Thyroid gland (tissue), 4 donors: ENCODE measurements at places on chromosomes 6 and 20. TPM values are rescaled to one million over a fixed set of nuclear protein-coding genes. Genes with fewer than 3 reads are reported as not detected.

ALDH5A1 gene
- 20.4 TPM for total RNA-seq

GRCh38 chr6:90107771-90108282, 188.8 kb downstream of the BACH2 start:
- DNase-seq = no peak
- no peaks in the 10 kb centered on the region for H3K4me1 ChIP-seq
- no peak overlapping the region for H3K4me3 ChIP-seq
- no peaks in the 10 kb centered on the region for H3K36me3 ChIP-seq

- no peaks in the 10 kb centered on the region for H3K27me3 ChIP-seq
- H3K4me3 ChIP-seq = no peak overlapping the region
- no peak overlapping the region for H3K27ac ChIP-seq
- H3K36me3 ChIP-seq = no peaks in the 10 kb centered on the region
These were observed 114.4 kb downstream of the NRSN1 start for GRCh38 chr6:24240380-24240928.

HAO1 gene
- not detected for total RNA-seq

- peak overlapping the region; percentile 2 for H3K27ac ChIP-seq
- peak; percentile 68 for DNase-seq
- no peaks in the 10 kb centered on the region for H3K36me3 ChIP-seq
- H3K27me3 ChIP-seq = no peaks in the 10 kb centered on the region
These were observed 66.0 kb downstream of the ZBTB2 start for GRCh38 chr6:151325075-151326050.

- no peak for DNase-seq
- H3K27me3 ChIP-seq = no peaks in the 10 kb centered on the region
- no peaks in the 10 kb centered on the region for H3K36me3 ChIP-seq
- H3K4me1 ChIP-seq = no peaks in the 10 kb centered on the region
These were observed 211.5 kb downstream of the GRM1 start for GRCh38 chr6:146240322-146240721.

REM1 gene
- total RNA-seq = 1.0 TPM

GRCh38 chr6:19041906-19042305, 654.8 kb downstream of the RNF144B start:
- no peaks in the 10 kb centered on the region for H3K27me3 ChIP-seq
- DNase-seq = no peak
- no peaks in the 10 kb centered on the region for H3K36me3 ChIP-seq
- no peak overlapping the region for H3K27ac ChIP-seq
- H3K4me1 ChIP-seq = no peaks in the 10 kb centered on the region
- no peak overlapping the region for H3K4me3 ChIP-seq

DNA sequence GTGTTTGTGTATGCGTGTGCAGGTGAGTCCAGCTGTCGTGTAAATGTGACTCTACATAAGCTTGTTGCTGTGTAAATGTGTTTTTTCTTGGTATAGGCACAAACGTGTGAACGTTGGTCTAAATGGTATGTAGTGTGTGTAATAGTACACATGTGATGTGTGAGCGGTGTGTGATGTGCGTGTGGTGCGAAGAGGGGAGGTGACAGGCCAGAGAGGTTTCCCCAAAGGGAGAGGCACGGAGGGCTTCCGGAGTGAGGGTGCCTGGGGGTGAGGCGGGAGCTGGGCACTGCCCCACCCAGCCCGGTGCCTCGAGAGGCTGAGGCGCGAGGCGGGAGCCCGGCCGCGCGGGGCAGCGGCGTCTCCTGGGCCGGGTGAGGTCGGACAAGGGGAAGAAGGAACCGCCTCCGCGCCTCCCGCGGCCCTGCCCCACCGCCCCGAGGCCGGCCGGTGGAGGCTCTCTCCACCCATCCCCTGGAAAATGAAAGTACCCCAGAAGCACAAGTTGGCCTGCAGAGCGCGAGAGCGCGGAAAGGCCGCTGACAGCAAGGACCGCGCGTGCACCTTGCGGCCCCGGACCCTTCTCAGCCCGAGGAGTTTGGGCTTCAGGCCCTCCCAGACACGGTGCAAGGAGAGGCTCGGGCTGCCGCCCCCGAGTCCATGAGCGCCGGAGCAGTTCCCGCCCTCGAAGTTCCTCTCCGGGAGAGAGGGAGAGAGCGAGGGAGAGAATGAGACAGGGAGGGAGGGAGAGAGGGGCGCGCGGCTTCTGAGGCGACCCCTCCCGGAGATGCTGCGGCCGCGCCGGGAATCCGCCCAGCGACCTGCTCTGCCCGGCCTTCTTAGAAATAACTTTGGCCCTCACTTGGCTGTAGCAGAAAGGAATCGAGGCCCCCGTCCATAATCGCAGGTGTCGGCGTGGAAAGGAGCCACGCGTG, 43.2 kb upstream of the OSTM1 start:
- peak overlapping the region; percentile 56 for H3K4me3 ChIP-seq
- H3K27me3 ChIP-seq = no peaks in the 10 kb centered on the region
- H3K27ac ChIP-seq = no peak overlapping the region
- H3K36me3 ChIP-seq = no peaks in the 10 kb centered on the region
- DNase-seq = peak; percentile 26

DNA sequence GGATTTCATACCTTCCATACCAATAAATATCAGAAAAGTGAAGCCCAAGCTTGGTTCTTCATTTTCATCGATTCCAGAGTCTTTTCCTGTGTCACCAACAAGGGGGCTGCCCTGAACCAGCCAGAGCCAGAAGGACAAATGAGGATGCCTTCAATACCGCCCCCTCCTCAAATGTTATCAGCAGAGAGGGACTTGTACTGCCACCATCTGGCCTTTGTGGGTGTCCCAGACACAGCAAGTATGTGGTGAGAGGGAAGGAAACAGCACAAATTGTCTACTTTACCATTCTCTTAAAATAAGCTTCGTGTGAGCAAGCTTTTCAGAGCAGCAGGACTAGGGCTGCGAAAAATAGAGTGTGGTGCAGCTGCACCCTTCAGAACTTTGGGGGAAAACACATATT, 165.3 kb downstream of the SOBP start:
- H3K27ac ChIP-seq = no peak overlapping the region
- H3K4me3 ChIP-seq = no peak overlapping the region
- no peaks in the 10 kb centered on the region for H3K27me3 ChIP-seq
- peaks cover 2% of the 10 kb centered on the region for H3K4me1 ChIP-seq
- DNase-seq = peak; percentile 14

- H3K27ac ChIP-seq = no peak overlapping the region
- H3K4me1 ChIP-seq = no peaks in the 10 kb centered on the region
- H3K36me3 ChIP-seq = no peaks in the 10 kb centered on the region
- no peak overlapping the region for H3K4me3 ChIP-seq
These were observed 91.3 kb upstream of the OGFRL1 start for GRCh38 chr6:71197267-71197666.

DNA sequence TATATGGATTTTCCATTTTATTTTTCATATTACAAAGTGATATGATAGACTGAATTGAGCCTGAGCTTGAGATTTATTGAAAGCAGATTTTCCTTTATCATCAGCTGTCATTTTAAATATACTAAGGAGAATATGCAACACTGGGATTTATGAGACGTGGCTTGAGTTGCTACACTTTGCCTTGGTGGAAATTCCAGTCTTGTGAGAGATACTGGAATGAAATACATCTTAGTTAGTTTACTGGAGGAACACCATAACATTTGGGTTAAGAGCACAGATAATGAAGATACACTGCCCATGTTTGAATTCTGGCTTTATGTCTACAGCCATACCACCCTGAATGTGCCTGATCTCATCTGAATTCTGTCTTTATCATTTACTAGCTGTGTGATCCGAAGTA, 86.5 kb upstream of the IFNGR1 start:
- no peak overlapping the region for H3K27ac ChIP-seq
- no peaks in the 10 kb centered on the region for H3K4me1 ChIP-seq
- H3K36me3 ChIP-seq = no peaks in the 10 kb centered on the region
- H3K27me3 ChIP-seq = no peaks in the 10 kb centered on the region
- no peak for DNase-seq
